ENCODE measurements at places on chromosomes 4 and X.

GRCh38 chr4:59537246-59537886, 1662.8 kb upstream of the ADGRL3 start:
- no peak for DNase-seq

DNA sequence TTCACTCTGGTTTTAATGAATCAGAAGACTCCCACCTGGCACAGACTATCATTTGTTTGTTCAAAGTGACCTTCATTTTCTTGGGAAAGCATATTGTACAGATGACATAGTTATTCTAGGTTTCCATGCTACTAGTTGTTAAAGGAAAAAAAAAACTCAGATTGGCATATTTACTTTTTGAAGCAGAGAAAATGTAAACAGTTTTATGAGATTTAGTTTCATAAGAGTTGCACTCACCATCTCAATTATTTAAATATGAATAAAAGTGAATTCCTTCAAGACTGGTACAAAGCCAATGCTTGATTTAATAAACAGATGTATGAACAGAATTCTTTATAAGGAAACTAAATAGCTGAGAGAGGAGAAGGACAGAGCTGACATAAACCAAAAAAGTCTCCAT, 280.3 kb upstream of the UGT8 start:
- DNase-seq = no peak

GRCh38 chr4:48467442-48467841, 15.7 kb upstream of the SLC10A4 start:
- DNase-seq = no peak

- DNase-seq = no peak
These were observed 29.9 kb upstream of the STS start for GRCh38 chrX:7117587-7117986.

GRCh38 chrX:71366674-71367256, 608 bp downstream of the TAF1 start:
- peak; percentile 2 for DNase-seq

DNA sequence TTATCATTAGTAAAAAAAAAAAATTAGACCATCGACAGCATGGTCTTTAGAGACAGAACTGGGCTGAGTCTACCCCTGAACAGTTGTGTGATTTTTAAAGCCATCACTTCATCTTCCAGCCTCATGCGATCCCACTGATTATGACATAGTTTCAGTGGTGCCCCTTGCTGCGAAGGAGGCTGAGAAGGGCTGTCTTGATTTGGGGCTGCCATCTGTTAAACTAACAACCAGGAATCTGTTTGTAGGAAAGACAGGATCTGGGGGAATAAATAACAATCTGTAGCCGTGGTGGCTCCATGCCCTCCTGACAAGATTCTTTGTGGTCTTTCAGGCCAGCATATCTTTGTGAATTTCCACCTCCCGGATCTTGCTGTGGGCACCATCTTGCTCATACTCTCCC, 17.1 kb downstream of the SLC34A2 start:
- no peak for DNase-seq

- DNase-seq = no peak
These were observed 928.9 kb downstream of the ARAP2 start for GRCh38 chr4:35315419-35315818.

GRCh38 chr4:8167815-8168214, 9.2 kb upstream of the ABLIM2 start:
- DNase-seq = no peak

DNA sequence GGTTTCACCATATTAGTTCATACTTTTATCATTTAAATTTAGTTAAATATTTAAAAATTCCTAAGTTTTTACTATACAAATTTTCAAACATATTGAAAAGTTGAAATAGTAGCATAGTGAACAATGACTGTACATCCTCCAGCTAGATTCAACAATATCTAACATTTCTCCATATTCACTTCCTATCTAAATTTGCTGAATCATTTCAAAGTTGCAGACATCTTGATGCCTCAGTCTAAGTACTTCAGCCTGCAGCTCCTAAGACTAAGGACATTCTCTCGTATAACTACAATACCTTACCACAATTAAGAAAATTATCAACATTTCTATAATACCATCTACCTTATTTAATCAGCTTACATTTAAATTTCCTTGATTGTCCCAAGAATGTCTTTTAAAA, 132.7 kb downstream of the TMEM164 start:
- DNase-seq = no peak

DNA sequence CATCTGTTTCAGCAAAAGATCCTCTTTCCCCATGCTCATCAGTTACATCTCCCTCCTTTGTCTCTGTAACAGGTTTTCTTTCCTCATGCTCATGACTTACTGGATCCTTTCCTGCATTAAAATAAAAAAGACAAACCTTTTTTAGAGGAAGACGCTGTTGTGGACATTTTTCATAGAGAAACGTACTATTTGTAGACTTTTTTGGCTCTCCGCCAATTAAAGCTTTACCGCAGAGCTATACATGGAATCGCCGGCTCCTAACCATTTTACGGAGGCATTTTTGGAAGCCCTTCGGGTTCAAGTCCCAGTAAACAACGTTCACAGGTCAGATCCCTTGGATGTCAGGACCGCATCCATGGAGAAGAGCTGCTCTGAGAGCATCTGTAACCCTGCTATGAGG, 1.3 kb downstream of the FAM9C start:
- no peak for DNase-seq

- peak; percentile 45 for DNase-seq
These were observed 85.5 kb downstream of the STARD8 start for GRCh38 chrX:68732906-68733493.

DNA sequence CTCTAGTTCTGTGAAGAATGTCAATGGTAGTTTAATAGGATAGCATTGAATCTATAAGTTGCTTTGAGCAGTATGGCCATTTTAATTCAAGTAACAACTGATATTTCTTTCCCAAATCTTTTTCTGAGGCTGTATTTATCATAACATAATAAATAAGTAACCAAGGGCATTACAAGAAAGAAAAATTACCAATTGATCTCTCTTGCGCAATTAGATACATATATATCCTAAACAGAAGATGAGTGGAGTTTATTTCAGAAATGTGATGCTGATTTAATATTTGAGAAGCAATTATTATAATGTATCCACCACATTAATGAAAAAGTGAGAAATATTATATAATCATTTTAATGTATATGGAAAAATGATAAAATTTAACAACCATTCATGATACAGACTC, 802.5 kb upstream of the AGA start:
- DNase-seq = no peak

GRCh38 chr4:71941001-71941400, 90.8 kb upstream of the NPFFR2 start:
- DNase-seq = no peak

DNA sequence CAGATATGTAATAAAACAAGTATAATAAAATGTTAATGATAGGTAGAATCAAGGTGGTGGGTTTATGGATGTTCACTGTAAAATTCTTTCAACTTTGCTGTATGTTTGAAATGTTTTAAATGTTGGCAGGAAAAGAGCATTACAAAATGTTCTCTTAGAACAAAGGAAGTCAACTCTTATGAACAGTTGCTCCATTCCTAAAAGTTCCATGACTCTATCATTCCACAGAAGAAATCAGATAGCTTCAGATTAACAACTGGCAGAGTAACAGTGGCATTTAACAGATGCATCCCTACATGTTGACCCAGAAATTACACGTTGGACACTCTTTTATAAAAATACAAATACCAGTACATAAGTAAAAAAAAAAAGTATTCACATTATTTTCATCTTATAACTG, 2023.7 kb downstream of the ARAP2 start:
- no peak for DNase-seq

GRCh38 chrX:145041486-145041885, 205.8 kb upstream of the SPANXN1 start:
- no peak for DNase-seq

DNA sequence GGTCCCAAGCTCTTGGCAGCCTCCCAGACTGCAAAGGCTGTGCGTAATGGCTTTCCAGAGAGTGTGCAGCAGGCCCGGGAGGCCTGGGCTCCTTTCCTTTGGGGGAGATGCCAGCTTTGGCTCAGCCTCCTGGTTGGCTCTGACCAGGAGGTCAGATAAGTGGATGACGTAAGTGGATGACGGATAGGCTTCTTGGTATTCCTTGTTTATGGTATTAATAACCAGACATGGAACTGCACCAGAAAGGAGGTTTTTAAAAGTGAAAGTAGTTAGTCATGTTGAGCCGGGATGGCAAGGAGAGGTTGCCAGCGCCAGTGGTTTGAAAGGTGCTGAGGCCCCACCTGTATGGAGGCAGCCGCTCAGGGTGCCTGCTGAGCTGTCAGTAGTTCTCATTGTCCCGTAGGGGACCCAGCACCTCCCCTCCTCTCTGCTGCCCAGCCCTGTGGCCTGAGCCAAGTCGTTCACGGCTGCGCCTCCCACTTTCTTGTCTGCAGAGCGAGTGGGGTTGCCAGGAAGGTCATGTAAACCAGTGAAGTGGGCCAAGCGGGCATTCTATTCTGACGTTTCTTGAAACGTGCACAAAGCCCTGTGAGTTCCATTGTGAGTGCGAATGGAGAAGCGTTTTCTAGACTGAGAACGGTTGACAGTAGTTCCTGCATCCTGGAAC, 28.7 kb upstream of the STOX2 start:
- DNase-seq = no peak

Measured in activated T-cell treated with anti-CD3 and anti-CD28 coated beads for 4 hours (primary cell).